ENCODE measurements at places on chromosomes 1 and 21.

- no peak for DNase-seq
Observed at GRCh38 chr1:89590341-89591080, 42.4 kb upstream of the LRRC8C start.

DNA sequence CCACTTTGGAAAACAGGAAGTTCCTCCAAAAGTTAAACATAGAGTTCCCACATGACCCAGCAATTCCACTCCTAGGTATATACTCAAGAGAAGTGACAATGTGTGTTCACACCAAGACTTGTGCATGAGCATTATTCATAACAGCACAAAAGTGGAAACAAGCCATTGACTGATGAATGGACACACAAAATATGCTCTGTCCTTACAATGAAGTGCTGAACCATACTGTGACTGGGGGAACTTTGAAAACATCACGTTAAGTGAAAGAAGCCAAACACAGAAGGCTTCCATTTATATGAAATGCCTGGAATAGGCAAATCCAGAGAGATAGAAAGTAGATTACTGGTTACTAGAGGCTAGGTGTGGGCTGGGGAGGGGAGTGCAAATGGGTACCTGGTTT lies 150.3 kb downstream of the ZSCAN20 start:
- DNase-seq: no peak

DNA sequence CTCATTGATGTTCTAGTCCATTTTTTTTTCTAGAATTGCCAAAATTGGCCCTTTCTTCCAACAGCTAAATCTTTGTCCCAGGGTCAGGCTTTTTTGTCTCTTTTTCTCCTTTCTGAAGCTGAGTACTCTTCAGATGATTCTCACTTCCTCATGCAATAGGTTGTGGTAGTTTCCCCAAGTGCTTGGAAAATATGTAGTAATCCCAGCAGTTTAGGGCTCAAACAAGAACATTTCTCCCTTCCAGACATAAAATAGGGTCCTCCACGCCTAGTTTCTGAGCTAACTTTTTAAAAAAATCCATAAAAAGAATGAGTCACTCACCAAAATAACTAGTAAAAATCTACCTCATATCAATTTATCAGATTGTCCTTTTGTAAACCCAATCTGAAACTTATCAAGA lies 10.0 kb upstream of the MCOLN3 start:
- no peak for DNase-seq

- DNase-seq: no peak
Observed at GRCh38 chr1:20354610-20355009, 63.9 kb downstream of the VWA5B1 start.

GRCh38 chr1:21939650-21940374 lies 2.7 kb upstream of the HSPG2 start:
- no peak for DNase-seq

DNA sequence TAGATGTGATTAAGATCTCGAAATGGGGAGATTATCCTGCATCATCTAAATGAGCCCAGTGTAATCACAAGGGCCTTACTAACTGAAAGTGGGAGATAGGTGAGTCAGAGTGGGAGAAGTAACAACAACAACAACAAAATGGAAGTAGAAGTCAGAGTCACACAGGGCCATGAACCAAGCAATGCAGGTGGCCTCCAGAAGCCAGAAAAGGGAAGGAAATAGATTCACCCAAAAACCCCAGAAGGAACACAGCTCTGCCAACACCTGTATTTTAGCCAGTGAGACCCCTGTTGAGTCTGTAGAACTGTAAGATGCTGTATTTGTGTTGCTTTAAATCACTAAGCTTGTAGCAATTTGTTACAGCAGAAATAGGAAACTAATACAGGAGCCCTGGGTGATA lies 4.1 kb downstream of the TAGLN2 start:
- no peak for DNase-seq

- DNase-seq: no peak
Observed at GRCh38 chr1:201021630-201022492, 1.7 kb downstream of the KIF21B start.

GRCh38 chr1:76374086-76374485 lies 299.5 kb downstream of the ST6GALNAC3 start:
- DNase-seq: no peak
